Karpas-422 (cell line): ENCODE measurements at places on chromosomes 3 and 15. TPM values are rescaled to one million over a fixed set of nuclear protein-coding genes. Genes with fewer than 3 reads are reported as not detected.
A peak's percentile ranks its signal among the peaks of the same experiment; 100 is the strongest.

Gene GATM
- 13.7 and 29.0 TPM in 2 replicates for total RNA-seq

Gene MCF2L2
- total RNA-seq = 11.3 and 12.2 TPM in 2 replicates

- no peak within 1 kb of the TSS for H3K27ac ChIP-seq
- no peak for DNase-seq
- H3K4me3 ChIP-seq = no peak within 1 kb of the TSS
- no peaks in the 10 kb centered on the region for H3K27me3 ChIP-seq
- no peaks in the 10 kb centered on the region for H3K4me1 ChIP-seq
Observed at GRCh38 chr3:178536211-178537079, at the start of gene KCNMB2. TSS of gene KCNMB2 (plus strand) at chr3:178536436.

DNA sequence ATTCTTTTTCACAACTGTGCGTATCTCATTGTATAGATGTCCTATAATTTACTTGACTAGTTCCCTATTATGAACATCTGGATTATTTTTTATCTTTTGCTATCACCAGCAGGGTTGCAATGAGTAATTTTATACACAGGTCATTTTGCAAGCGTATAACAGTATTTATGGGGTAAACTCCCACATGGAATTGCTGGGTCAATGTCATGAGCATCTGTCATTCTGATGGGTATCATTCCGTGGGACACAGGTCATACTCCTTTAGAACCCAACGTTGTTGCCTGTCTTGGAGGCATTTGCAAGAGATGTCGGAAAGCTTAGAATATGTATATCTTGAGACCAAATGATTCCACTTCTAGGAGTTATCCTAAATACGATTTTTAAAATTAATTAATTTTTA, 12.9 kb downstream of the BHLHE40 start:
- no peak for DNase-seq
- H3K4me1 ChIP-seq = peaks cover 3% of the 10 kb centered on the region; the same call in 1 of the 2 replicates
- H3K27ac ChIP-seq = no peak overlapping the region
- H3K4me3 ChIP-seq = no peak overlapping the region

DNA sequence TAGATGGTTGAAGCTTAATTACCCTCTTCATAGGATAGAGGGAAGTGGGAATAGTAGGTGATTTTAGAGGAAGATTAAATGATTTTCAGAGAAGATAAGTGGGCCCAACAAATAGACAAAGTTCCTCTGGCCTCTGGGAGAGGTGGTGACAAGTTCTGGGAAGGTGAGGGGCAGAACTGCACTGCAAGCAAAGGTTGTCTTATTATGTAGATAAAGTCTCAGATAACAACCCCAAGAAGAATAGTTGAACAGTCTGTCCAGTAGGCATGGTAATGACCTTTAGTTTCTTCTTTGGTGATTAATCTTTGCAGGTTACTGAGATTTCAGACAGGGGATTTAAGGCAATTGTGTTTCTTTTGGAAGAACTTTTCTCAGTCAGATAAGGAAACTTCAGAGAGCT, 439.1 kb downstream of the ROBO2 start:
- DNase-seq = no peak
- H3K27ac ChIP-seq = peak overlapping the region; percentile 97; the same call in 1 of the 2 replicates
- 0 out of 2 replicates have a peak, but pooled peaks cover 9% of the 10 kb centered on the region for H3K36me3 ChIP-seq
- no peaks in the 10 kb centered on the region for H3K27me3 ChIP-seq

DNA sequence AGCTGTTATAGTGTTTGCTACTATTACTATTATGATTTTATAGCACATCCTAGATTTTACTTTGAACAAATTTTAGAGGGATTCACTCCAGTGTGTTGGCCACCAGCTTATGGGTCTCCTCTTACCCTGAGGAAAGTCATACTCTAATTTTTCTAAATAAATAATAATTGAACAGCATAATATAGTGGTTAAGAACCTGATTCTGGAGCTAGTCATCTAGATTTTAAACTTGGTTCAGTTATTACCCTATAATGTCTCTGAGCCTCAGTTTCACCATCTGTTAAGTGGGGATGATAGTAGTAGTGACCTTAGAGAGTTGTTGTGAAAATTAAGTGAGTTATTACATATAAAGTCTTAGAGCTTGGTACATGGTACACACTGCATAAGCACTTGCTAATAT, 30.7 kb upstream of the TOPAZ1 start:
- no peak for DNase-seq
- no peaks in the 10 kb centered on the region for H3K27me3 ChIP-seq
- H3K36me3 ChIP-seq = no peaks in the 10 kb centered on the region
- no peak overlapping the region for H3K4me3 ChIP-seq
- H3K27ac ChIP-seq = no peak overlapping the region

DNA sequence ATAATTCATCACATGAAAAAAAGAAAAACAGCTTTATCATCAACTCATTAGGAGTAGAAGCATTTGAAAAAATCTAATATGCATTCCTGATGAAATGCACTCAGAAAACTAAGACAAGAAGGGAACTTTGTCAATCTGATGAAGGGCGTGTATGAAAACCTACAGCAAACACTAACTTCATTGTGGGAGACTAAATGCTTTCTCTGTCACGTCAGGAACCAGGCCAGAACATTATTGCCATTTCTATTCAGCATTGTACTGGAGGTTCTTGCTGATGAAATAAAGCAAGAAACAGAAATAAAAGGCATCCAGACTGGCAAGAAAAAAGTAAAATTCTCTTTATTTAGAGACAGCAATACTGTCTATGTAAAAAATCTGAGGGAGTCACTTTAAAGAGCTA, 235.2 kb downstream of the GABRB3 start:
- no peaks in the 10 kb centered on the region for H3K27me3 ChIP-seq
- DNase-seq = no peak
- H3K27ac ChIP-seq = no peak overlapping the region
- no peaks in the 10 kb centered on the region for H3K36me3 ChIP-seq
- no peaks in the 10 kb centered on the region for H3K4me1 ChIP-seq
- H3K4me3 ChIP-seq = no peak overlapping the region

- H3K27me3 ChIP-seq = peaks cover 2% of the 10 kb centered on the region; the same call in 1 of the 2 replicates
- H3K4me1 ChIP-seq = no peaks in the 10 kb centered on the region
- H3K27ac ChIP-seq = no peak overlapping the region
Observed at GRCh38 chr3:13894096-13894806, 14.4 kb upstream of the WNT7A start.

DNA sequence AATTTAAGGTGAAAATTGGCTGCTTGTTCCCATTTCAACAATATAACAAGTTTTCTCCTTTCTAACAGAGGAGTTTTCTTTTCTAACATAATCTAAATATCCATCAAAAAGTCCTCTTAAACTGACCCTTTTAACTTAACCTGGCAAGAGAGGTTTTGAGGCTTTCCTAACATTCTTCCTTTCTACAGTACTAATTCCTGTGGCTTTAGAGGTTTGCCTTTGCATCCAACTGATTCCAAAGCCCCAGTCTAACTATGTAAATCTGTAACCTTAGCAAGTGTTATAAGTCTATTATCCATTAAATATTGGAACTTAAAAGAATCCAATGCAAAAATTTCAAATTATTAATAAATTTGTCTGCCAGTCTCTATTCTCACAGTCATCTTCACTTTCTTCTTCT, 134.1 kb downstream of the ISL2 start:
- H3K4me3 ChIP-seq = no peak overlapping the region
- DNase-seq = no peak
- no peaks in the 10 kb centered on the region for H3K36me3 ChIP-seq
- no peaks in the 10 kb centered on the region for H3K27me3 ChIP-seq
- H3K4me1 ChIP-seq = no peaks in the 10 kb centered on the region

DNA sequence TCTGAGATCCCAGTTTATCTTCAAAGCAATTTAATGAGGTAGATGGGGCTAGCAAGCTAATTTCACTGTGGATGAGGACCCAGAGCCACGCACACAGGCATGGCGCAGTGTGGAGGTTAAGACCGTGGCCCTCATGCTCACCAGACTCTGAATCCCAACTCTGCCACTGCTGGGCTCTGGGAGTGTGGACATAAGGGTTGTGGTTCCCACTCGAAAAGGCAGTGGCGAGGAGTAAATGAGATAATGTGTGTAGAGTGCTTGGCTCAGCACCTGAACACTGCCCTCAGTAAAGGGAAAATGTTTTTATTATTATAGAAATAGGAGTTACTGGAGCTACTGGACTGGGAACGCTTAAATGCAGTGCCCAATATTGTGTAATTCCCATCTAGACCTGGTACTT, 243.5 kb upstream of the TPM1 start:
- DNase-seq = no peak
- no peaks in the 10 kb centered on the region for H3K4me1 ChIP-seq
- H3K4me3 ChIP-seq = no peak overlapping the region
- H3K27me3 ChIP-seq = no peaks in the 10 kb centered on the region
- H3K36me3 ChIP-seq = no peaks in the 10 kb centered on the region

GRCh38 chr15:93319121-93319814, 230.3 kb upstream of the RGMA start:
- H3K36me3 ChIP-seq = no peaks in the 10 kb centered on the region
- H3K4me3 ChIP-seq = no peak overlapping the region
- no peak for DNase-seq
- H3K27ac ChIP-seq = no peak overlapping the region

Gene FEZF2
- total RNA-seq = not detected in 2 replicates

GRCh38 chr15:93451265-93451664, 362.3 kb upstream of the RGMA start:
- no peak overlapping the region for H3K27ac ChIP-seq
- H3K27me3 ChIP-seq = no peaks in the 10 kb centered on the region
- no peaks in the 10 kb centered on the region for H3K4me1 ChIP-seq
- peak; percentile 9 for DNase-seq

GRCh38 chr3:112976953-112977352, 2.0 kb upstream of the CD200R1 start:
- no peaks in the 10 kb centered on the region for H3K36me3 ChIP-seq
- H3K27me3 ChIP-seq = no peaks in the 10 kb centered on the region
- no peak overlapping the region for H3K27ac ChIP-seq
- H3K4me3 ChIP-seq = no peak overlapping the region
- no peaks in the 10 kb centered on the region for H3K4me1 ChIP-seq
- no peak for DNase-seq

DNA sequence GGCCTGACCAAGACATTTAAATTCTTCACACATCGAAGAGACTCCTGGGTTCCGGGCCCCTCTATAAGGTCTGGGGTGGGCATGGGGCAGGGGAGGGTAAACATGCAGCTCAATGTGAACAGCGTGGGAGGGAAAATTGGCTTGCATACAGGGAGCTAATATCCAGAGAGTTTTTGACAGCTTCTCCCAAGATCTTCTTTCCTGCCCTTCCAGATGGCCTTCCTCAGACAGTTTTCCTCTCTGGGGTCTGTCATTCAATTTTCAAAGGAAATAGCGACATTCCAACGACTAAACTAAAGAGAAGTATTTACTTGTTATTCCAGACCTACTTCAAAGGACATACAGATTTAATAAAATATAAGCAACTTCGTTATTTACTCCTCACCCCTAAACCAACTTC, 1030.6 kb downstream of the MCTP2 start:
- no peak overlapping the region for H3K27ac ChIP-seq
- H3K27me3 ChIP-seq = no peaks in the 10 kb centered on the region
- H3K4me3 ChIP-seq = no peak overlapping the region
- no peaks in the 10 kb centered on the region for H3K4me1 ChIP-seq
- no peaks in the 10 kb centered on the region for H3K36me3 ChIP-seq

Gene NLGN1
- total RNA-seq = not detected in 2 replicates

Gene SCAANT1
- total RNA-seq = not detected in 2 replicates

- no peak overlapping the region for H3K27ac ChIP-seq
- no peak for DNase-seq
- no peak overlapping the region for H3K4me3 ChIP-seq
- no peaks in the 10 kb centered on the region for H3K4me1 ChIP-seq
- H3K36me3 ChIP-seq = no peaks in the 10 kb centered on the region
- H3K27me3 ChIP-seq = no peaks in the 10 kb centered on the region
Observed at GRCh38 chr3:52827866-52828376, 2.6 kb downstream of the ITIH4 start.

DNA sequence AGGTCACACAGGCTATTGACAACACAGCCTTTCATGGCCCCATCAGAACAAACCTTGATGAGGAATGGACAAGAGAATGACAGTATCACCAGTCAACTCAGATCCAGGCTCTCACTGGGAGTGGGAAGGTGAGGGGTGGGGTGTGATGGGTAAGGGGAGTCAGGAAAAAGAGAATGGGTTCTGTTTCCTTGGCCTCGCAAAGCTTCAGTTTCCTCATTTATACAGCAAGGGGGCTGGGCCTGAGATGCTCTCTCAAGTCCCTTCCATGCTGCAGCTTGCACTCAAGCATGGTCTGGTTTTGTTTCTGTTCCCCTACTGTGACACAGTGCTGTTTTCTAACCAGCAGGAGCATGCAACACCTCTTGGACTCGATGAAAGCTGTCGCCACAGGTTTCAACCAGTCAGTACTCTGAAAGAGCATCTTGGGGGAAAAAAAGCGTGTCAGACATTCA, 65.7 kb upstream of the IL12A start:
- H3K27ac ChIP-seq = peak overlapping the region; percentile 85
- H3K27me3 ChIP-seq = no peaks in the 10 kb centered on the region
- no peaks in the 10 kb centered on the region for H3K36me3 ChIP-seq
- H3K4me3 ChIP-seq = peak overlapping the region; percentile 31; the same call in 1 of the 2 replicates

GRCh38 chr3:31213869-31214486, 318.7 kb upstream of the STT3B start:
- H3K4me1 ChIP-seq = no peaks in the 10 kb centered on the region
- H3K36me3 ChIP-seq = no peaks in the 10 kb centered on the region
- H3K4me3 ChIP-seq = no peak overlapping the region
- H3K27ac ChIP-seq = no peak overlapping the region
- no peak for DNase-seq
- no peaks in the 10 kb centered on the region for H3K27me3 ChIP-seq

DNA sequence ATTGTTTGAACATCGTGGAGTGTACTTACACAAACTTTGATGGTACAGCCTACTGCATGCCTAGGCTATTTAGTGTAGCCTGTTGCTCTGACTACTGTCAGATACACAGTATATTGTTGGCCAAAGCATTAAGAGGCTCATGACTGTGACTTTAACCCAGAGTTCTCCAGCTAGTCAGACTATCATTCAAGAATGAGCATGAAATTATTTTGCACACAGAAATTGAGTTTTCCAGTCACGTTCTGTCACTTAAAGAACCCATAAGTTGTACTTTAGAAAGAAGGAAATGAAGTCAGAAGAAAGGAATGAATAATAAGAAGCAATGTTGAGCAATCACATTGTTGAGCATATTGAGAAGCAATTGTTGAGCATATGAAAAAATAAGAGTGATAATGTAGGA, 37.6 kb upstream of the SLC22A13 start:
- no peak for DNase-seq
- H3K27me3 ChIP-seq = no peaks in the 10 kb centered on the region
- no peak overlapping the region for H3K27ac ChIP-seq
- H3K4me3 ChIP-seq = no peak overlapping the region

GRCh38 chr3:102169915-102170479, 264.8 kb upstream of the ZPLD1 start:
- H3K4me1 ChIP-seq = no peaks in the 10 kb centered on the region
- H3K36me3 ChIP-seq = no peaks in the 10 kb centered on the region
- no peak overlapping the region for H3K27ac ChIP-seq
- no peaks in the 10 kb centered on the region for H3K27me3 ChIP-seq
